ENCODE measurements at places on chromosomes 2 and 18. TPM values are rescaled to one million over a fixed set of nuclear protein-coding genes. Genes with fewer than 3 reads are reported as not detected.

Gene TM4SF20
- total RNA-seq = not detected

Gene UGT1A4
- total RNA-seq = not detected

Gene MOGAT1
- total RNA-seq = not detected

Gene CCDC141
- 2.1 TPM for total RNA-seq

Gene STPG4
- total RNA-seq = 0.16 TPM

DNA sequence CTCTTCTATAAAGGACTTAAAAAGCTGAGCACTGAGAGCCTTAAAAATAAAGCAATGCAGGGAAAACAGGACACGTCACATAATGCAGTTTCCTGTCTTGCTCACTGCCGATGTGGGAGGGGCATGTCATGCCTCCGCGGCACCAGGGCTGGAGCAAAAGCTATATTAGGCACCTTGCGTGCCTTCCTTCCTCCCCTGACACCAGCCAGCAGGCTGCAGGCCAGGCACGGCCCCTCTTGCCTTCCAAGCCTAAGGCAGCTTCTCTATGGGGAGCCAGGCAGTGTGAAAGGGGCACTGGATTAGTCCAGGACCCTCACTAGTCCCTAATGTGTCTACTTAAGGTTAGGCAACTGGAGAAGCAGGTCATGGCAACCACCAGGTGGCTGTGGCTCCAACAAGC lies 26.3 kb downstream of the MRPL35 start:
- peak; percentile 88 for DNase-seq
